ENCODE measurements at places on chromosomes 5 and 9. TPM values are rescaled to one million over a fixed set of nuclear protein-coding genes. Genes with fewer than 3 reads are reported as not detected.

The SVEP1 gene
- 24.8 TPM for total RNA-seq

The COL5A1 gene
- total RNA-seq = 17.1 TPM

DNA sequence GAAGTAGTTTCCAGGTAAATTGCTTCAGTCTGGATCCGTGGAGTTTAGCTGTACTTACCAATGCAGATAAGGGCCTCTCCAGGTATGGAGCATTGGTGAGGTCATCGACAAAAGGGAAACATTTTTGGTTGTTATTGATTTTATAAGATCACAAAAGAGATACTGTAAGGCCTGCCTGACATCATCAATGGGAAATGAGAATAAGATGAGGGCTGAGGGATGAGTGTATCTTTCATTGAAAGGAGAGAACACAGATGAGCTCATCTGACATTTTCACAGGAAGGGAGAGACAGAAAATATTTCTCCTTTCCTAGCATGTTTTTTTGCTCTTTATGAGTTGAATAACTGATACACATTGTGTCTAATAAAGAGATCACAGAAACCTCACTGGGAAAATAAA is 233.6 kb downstream of the SAXO1 start:
- DNase-seq = no peak

GRCh38 chr5:171667341-171668096 is 118.1 kb upstream of the SMIM23 start:
- no peak for DNase-seq

DNA sequence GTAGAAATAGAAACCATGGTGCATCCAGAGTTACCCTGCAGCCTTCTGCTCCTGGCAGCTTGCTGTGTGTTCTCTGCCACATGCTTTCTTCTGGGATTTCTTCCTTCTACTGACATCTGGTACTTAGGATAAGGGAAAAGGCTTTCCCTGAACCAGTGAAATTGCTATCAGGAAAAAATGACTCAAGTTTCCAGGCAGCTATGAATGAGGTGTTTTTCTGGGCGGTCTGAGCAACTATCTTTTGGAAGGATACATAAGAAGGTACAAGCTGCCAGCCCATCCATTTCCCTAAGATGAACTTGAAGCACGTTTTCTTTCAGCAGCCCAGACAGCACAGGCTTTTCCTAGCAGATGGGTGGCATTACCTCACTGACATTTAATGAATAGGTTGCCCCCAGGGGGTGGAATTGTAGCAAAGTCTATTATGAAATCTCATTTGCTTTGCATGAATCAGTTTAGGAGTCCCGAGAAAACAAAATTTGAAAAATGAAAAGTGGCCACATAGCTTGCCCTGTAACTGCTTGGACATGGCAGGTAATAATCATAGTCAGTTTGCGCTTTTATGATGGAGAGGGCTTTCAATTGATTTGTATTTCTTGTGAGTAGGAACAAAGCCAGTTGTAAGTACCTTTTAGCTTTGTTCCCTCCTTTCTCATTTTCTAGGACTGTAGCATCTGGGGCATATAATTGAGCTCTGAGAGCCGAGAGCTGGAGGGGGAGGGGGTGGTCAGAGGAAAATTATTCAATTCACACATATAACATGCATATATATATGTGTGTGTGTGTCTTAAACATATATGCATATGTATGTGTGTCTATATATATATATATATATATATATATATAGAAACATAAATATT is 108.5 kb downstream of the C9orf152 start:
- no peak for DNase-seq

DNA sequence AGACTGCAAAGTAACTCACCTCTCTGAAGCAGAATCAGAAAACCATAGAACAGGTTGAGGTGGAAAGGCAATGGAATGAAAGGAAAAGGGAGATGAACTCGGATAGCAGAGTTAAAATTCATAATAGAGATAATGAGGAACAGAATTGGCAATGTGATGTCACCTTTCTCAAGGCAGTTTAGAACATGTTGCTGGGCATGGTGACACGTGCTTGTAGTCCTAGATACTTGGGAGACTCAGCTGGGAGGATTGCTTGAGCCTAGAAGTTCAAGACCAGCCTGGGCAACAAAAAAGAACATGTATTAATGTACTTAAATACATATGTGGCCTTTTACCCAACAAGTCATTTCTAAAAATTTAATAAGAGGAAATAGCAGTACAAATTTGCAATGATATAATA is 81.6 kb upstream of the MIER3 start:
- no peak for DNase-seq

The FOXD4L3 gene
- not detected for total RNA-seq

The CCDC69 gene
- total RNA-seq = 86.6 TPM

The REEP2 gene
- total RNA-seq = 10.7 TPM

The GABRA6 gene
- total RNA-seq = not detected

GRCh38 chr5:154520861-154521453 is 42.9 kb upstream of the HAND1 start:
- DNase-seq = no peak

The DMRT3 gene
- total RNA-seq = not detected

GRCh38 chr5:171627936-171628632 is 157.5 kb upstream of the SMIM23 start:
- no peak for DNase-seq

- no peak for DNase-seq
These were observed 119.7 kb downstream of the IRX2 start for GRCh38 chr5:2631758-2632157.

- no peak for DNase-seq
These were observed 390.6 kb downstream of the CDH9 start for GRCh38 chr5:26647781-26648180.
